ENCODE measurements at places on chromosomes 2 and 18.

- no peak for DNase-seq
Measured at GRCh38 chr2:124034265-124034664, 9.2 kb downstream of the CNTNAP5 start.

DNA sequence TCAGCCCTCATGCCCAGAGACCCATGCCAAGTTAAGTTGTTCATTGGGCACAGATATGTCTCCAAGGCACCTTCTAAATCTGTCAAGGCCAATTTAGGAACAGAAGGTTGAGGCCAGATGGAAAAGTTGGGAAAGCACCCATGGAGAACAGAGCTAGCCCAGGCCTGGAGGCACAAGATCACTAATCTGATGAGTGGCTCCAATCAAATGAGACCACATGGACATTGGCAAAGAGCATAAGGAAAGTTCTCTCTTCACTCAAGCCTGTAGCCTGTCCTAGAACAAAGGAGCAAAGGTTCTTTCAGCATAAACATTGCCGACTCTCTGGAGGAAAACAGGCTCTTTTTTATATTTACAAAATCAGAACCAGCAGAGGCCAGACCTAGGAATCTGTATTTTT lies 154.8 kb downstream of the RNF152 start:
- no peak for DNase-seq

DNA sequence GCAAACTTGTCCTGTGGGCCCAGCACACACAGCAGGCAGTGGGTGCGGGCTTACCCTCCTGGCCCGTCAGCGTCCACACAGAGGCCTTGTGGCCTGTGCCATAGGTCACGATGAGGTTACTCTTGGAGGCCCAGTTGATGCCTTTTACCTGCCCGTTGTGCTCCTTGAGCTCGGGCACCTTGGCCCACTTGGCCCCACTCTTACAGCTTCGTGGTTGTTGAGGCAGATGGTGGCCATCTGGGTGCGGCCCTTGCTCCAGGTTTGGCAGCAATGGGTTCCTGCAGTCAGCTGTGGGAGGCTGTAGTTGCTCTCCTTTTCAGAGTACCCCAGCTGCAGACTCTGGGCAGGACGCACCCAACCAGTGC lies 45.5 kb upstream of the PTH2R start:
- DNase-seq: no peak

- DNase-seq: no peak
Measured at GRCh38 chr18:51664236-51664635, 466.8 kb upstream of the MEX3C start.

GRCh38 chr2:70202236-70202806 lies 11.5 kb upstream of the C2orf42 start:
- no peak for DNase-seq

GRCh38 chr2:218806346-218806978 lies 24.5 kb downstream of the CYP27A1 start:
- DNase-seq: no peak

GRCh38 chr2:19600982-19601381 lies 242.6 kb upstream of the OSR1 start:
- DNase-seq: no peak

DNA sequence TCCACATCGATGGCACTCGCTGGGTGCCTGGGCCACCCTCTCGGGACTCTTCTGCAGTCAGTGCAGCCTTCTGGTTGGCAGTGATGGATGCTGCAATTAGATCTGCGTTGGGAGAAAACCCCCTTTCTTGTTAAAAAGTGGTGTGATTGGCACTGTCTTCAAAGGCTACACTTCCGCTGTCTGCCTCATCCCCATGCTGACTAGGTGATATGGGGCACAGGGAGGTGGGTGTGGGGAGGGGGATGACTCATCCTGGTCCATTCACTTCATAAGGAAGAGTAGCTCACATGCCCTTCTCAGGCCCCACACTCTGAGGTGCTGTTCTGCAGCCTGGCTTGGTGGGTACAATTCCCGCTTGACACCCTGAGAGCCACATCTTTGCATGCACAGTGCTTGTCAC lies 77.4 kb downstream of the THNSL2 start:
- DNase-seq: no peak

DNA sequence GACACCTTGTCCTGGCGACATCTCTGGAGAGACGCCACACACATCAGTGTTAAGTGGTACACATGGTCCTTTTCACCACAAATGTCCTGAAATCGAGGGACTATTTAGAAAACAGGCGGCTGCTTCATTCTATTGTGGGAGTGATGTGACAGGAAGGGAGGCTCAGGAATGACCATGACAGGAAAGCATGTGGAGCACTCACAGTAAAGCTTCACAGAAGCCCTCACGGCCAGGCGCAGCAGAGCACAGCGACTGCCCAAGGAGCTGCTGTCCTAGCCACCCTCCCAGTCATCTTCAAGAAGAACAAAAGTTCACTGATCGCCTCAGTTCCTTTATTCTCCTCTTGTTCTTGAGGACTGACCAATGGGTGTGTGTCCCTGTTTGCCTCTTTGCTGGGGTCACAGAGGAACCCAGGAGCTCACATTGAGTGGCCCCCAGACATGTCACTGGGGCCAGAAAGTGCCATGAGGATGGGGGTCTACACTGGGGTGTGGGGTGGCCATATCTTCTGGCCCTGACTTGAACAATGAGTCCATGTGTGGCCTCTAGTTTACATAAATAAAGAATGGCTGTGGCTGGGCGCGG lies 84.6 kb upstream of the RANBP2 start:
- no peak for DNase-seq

DNA sequence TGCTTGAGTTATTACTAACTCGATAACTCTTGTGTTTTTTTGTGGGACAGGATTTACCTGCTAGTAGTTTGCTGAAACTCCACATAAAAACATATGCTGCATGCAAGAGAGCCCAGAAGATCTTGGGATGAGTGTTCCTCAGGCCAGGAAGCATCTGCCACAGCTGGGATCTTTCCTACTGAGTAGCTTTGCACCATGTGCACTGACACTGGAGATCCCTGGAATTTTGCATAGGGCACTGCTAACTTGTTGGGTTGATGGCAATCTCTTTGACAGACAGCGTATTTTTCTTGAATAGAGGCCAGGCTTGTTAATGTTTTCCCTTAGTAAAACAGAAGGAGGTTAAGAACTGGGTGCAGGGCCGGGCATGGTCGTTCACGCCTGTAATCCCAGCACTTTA lies 808 bp upstream of the SERPINB11 start:
- no peak for DNase-seq

- no peak for DNase-seq
Measured at GRCh38 chr2:226429476-226429875, 370.1 kb downstream of the IRS1 start.

GRCh38 chr2:177649568-177650518 lies 257.3 kb downstream of the AGPS start:
- DNase-seq: no peak

- no peak for DNase-seq
Measured at GRCh38 chr2:165475277-165476004, 5.9 kb downstream of the CSRNP3 start.

DNA sequence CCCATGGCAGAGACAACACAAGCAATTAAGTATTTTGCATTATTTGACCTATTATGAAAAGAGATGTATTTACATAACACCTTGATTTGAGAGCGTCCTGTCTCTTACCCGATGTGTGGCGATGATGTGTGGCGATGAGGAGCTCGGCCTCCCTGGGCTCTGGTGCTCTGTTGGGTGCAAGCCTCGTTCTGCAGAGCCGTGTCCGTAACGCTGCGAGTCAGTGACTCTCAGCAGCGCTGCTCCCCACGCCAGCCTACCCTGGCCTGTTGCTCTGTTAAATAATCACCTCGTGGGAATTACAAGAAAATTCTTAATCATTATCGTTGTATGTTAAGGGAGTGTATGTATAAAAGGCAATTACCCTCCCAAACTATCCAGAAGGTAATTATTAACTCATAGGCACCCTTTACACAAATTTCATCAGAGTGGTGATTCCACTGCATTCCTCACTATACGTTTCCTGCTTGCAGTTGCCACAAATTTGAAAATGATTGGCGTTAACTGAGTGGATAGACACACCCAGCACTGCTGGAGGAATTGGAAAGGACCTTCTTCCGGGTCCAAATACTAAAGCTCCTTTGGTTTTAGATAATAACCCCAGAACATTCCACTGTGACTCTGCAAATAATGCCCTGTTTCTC lies 52.0 kb upstream of the NFATC1 start:
- DNase-seq: no peak

- no peak for DNase-seq
Measured at GRCh38 chr2:43414586-43415135, 181.2 kb downstream of the THADA start.

- no peak for DNase-seq
Measured at GRCh38 chr2:37322368-37322767, 2.3 kb downstream of the PRKD3 start.

- DNase-seq: no peak
Measured at GRCh38 chr18:50312296-50313030, 25.0 kb upstream of the CXXC1 start.

GRCh38 chr2:133576714-133577113 lies 8.5 kb upstream of the NCKAP5 start:
- no peak for DNase-seq

GRCh38 chr2:174577967-174578589 lies 19.5 kb downstream of the WIPF1 start:
- peak; percentile 65 for DNase-seq

GRCh38 chr2:232891621-232892071 lies 21.6 kb downstream of the SNORC start:
- no peak for DNase-seq

DNA sequence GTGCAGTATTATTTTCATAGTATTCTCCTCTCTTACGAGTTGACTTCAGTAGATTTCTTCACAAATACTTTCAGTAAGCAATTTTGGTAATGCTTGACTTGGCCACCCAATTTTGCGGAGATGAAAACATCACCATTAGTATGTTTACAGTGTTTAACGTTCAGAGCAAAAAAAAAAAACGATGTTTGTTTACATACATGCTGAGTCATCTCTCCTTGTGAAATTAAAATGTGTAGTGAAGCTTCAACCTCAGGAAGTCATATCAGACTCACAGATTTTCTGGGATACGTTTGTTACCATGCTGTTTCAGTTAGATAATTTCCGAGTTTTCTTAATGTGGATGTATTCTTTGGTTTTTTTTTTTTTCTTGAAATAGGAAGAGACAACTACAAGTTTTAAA lies 100.1 kb downstream of the CTNNA2 start:
- no peak for DNase-seq

DNA sequence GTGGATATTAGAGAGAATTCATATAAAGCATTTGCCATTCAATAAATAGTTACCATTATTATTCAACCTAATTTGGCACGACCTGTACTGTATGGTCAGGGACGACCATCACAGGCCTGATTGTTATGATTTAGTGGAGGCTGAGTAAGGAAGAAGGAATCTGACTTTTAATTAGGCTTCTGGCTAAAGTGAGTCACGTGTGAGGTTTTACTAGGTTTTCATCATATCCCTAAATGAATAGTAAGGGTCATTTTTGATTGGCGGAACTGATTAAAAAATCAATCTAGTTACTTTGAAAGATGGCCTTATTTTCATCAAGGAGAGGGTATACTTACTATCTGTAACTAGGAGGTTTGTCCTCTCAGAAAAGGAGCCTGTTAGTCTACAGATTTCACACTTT lies 143.4 kb downstream of the ADCYAP1 start:
- no peak for DNase-seq

DNA sequence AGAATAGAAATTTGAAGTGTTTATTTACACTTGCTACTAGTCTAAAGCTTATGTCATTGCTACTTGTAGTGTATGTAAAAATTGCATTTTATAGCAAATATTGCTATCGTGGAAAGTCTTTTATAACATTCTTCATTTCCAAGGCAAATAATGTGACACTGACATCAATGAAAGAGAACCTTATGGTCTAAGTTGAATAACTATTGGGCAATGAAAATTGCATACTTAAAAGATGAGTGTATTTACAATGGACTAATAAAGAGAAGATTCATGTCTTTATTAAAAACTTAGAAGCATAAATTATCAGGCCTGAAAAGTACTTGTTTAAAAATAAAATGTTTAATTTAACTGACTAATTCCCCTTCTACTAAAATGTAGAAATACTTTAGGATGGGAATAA lies 82.2 kb downstream of the LRP1B start:
- no peak for DNase-seq

- DNase-seq: no peak
Measured at GRCh38 chr18:41829647-41830516, 125.2 kb upstream of the PIK3C3 start.

GRCh38 chr18:2494921-2495320 lies 76.4 kb downstream of the METTL4 start:
- no peak for DNase-seq

GRCh38 chr2:126317790-126318431 lies 338.0 kb upstream of the GYPC start:
- DNase-seq: no peak

GRCh38 chr2:45804987-45805755 lies 153.7 kb downstream of the PRKCE start:
- DNase-seq: no peak

DNA sequence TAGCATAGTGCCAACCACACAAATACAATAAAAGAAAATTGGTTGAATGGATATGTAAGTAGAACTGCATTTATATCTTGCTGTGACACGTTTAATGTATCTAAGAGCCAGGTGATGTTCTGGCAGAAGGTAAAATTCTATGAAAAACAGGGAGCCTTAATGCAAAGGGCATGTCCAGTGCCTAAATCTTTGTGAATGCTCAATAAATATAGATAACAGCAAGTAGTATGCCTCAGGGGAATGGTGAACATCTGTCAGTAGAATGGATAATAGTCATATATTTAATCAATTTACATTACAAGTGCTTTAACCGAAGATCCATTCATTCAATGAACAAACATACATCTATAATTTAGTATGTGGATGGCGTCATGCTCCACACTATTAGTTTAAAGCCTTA lies 43.7 kb upstream of the NYAP2 start:
- no peak for DNase-seq

DNA sequence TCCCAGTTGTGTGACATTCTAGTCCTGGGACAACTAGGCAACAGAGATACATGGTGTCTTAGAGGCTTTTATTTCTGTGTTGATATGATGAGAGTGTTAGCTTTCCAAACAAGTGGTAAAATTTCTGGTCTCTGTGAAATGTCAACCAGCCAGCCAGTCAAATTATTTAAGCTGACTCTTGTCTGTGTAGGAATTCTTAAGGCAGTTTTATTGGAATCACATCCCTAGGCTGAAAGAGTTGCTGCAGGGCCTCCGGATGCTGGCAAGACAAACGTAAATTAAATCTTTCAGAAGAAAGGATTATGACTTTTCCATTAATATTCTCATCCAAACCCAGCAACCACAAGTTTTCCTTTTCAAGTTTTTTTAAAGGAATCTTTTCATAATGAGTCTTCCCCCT lies 44.6 kb downstream of the SERPINB7 start:
- DNase-seq: no peak

GRCh38 chr18:76958692-76959341 lies 136.5 kb downstream of the ZNF236 start:
- no peak for DNase-seq

DNA sequence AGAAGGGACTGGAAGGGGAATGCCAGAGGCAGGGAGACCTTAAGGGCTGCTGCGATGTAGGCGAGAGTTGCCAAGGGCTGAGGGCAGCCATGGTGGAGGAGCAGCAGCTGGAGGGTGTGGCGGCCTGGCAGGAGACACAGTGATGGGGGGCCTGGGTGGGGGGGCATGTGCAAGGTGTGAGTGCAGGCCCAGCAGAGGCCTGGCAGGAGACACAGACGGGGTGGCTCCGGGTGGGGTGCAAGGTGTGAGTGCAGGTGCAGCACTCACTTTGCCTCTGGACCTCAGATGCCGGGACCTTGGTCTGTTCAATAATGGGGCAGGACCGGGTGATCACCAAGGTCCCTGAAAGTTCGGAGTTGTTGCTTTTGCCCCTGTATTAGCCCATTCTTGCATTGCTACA lies 76.2 kb upstream of the ODC1 start:
- DNase-seq: no peak
